ENCODE measurements at places on chromosomes 2 and 18.

DNA sequence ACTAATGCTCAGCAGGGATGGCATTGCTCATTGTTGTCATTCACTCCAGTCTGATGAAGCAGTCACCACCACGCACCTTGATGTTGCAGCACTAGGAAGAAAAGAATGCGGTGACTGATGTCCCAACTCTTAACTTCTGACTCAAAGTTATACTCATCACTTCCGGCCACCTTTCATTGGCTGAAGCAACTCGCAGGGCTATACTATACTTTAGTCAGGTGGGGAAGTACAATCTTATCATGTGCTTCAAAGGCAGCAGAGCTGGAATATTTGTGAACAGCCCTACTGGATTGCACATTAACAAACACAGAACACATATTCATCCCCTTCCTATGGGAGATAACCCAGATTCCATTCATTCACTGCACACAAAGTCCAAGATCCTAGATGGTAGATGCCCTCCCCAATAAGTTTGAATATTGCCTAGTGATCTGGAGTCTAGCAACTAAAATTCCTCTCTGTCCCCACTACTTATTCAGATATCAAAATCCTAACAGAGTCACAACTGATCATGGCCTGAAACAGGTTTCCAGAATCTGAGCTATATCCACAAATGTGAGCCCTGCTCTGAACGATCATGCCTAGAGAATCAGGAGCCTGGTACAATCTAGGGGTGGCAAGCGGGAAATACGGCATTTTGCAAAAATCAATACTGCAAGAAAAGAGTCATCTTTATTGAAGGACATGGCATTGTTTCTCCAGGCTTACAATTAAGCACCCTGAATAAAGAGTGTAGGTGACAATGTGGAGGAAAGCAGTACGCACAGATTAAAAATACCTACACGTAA is 3.4 kb upstream of the SPATS2L start:
- H3K27me3 ChIP-seq, result no peaks in the 10 kb centered on the region
- no peaks in the 10 kb centered on the region for H3K36me3 ChIP-seq
- H3K4me3 ChIP-seq, result no peak overlapping the region
- H3K4me1 ChIP-seq, result peaks cover 11% of the 10 kb centered on the region

- DNase-seq, result no peak
- no peaks in the 10 kb centered on the region for H3K27me3 ChIP-seq
- H3K27ac ChIP-seq, result no peak overlapping the region
- H3K4me3 ChIP-seq, result no peak overlapping the region
- H3K4me1 ChIP-seq, result no peaks in the 10 kb centered on the region
Measured at GRCh38 chr2:63406641-63407040, 181.6 kb downstream of the WDPCP start.

DNA sequence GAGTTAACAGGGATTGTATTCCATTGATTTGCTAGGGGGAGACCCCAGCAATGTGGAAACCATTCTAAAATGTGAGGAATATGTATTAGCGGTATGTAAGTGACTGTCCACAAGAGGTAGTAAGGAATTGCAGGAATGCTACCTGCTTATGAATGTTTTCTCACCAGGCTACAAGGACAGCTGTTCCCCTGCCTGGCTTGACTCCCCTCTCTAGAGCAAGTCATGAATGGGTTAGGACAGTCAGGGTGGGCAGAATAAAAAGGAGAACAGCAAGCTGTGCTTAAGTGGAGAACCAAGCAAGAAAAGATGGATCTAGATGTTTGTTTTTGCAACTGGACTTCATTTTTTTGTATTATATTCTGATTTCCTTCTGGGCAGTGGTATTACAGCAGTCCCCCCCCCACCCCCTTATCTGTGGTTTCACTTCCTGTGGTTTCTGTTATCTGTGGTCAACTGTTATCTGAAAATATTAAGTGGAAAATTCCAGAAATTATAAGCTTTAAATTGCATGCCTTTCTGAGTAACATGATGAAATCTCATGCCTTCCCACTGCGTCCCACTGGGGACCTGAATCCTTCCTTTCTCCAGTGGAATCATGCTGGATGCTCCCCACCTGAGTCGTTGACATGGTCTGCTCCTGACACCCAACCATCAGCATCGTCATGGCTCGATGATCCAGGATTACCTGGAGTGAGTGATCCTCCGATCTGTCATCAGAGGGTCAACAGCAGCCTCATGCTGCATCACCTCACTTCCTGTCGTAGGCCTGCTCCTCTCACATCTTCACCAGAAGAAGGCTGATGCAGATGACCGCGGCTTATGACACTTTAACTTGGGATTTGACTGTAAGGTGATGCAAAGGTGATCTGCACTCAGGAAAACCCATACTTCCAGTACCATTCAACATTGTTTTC is 52.2 kb downstream of the VAPA start:
- no peaks in the 10 kb centered on the region for H3K27me3 ChIP-seq
- no peaks in the 10 kb centered on the region for H3K36me3 ChIP-seq
- H3K4me3 ChIP-seq, result no peak overlapping the region
- no peak for DNase-seq
- H3K4me1 ChIP-seq, result peaks cover 12% of the 10 kb centered on the region

DNA sequence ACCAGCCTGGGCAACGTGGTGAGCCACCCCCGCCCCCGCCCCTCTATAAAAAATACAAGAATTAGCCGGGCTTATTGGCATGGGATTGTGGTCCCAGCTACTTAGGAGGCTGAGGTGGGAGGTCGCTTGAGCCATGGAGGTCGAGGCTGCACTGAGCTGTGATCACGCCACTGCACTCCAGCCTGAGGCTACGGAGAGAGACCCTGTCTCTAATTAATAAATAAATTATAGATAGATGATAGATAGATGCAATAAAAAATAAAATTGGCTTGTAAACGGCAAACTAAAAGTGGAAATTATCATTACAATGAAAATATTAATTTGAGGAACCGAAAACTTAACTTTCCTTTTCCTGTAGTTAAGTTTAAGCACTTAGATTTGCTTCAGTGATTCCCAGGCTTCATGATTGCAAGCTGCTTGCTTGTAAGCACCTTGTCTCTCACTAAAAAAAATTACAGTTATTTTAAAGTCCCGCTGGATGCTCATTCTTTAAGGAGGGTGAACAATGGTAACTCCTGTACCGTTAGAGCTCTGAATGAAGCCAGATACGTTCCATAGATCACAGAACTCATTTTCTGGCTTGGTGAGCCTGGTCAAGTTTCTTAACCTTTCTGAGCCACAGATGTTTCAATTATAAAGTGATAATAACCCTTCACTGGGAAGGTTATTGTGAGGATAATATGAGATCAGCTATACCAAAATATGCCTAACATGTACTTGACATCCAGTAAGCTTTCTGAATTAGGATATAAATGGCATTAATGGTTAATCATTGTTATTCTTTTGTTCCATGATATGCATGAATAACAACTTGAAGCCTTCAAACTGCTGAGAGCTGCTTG is 9.3 kb upstream of the NARS1 start:
- H3K36me3 ChIP-seq, result no peaks in the 10 kb centered on the region
- H3K27me3 ChIP-seq, result no peaks in the 10 kb centered on the region
- peak overlapping the region; percentile 48 for H3K4me3 ChIP-seq
- DNase-seq, result no peak

- no peak for DNase-seq
- H3K27me3 ChIP-seq, result no peaks in the 10 kb centered on the region
- no peak overlapping the region for H3K27ac ChIP-seq
Measured at GRCh38 chr2:31660812-31661335, 80.1 kb upstream of the SRD5A2 start.

DNA sequence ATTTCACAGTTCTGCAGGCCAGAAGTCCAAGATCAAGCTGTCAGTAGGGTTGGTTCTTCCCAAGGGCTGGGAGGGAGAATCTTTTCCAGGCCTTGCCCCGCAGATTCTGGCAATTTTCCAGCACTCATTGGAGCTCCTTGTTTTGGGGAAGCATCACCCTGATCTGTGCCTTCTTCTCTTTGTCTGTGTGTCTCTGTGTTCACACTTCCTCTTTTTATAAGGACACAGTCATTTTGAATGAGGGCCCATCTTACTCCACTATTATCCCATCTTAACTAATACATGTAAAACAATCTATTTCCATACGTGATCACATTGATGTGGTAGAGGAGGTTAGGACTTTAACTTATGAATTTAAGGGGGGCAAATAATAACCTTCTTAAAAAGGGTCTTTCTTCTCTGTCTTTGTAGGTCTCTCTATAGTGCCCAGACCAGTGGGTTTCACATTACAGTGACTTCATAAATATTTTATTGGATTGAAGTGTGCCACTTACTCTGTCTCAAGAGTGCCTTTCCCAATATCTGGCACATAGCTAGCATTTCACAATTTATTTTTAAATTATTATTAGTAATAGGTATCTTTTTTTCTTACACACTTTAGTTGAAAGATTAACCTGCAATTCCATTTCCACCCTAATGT is 68.9 kb upstream of the CBLN2 start:
- H3K27me3 ChIP-seq, result no peaks in the 10 kb centered on the region
- no peaks in the 10 kb centered on the region for H3K4me1 ChIP-seq
- DNase-seq, result no peak
- H3K27ac ChIP-seq, result no peak overlapping the region
- no peak overlapping the region for H3K4me3 ChIP-seq

GRCh38 chr2:188303363-188304031 is 11.8 kb downstream of the GULP1 start:
- no peak for DNase-seq
- no peaks in the 10 kb centered on the region for H3K4me1 ChIP-seq
- no peak overlapping the region for H3K4me3 ChIP-seq
- H3K27ac ChIP-seq, result no peak overlapping the region
- H3K36me3 ChIP-seq, result no peaks in the 10 kb centered on the region
- H3K27me3 ChIP-seq, result no peaks in the 10 kb centered on the region

DNA sequence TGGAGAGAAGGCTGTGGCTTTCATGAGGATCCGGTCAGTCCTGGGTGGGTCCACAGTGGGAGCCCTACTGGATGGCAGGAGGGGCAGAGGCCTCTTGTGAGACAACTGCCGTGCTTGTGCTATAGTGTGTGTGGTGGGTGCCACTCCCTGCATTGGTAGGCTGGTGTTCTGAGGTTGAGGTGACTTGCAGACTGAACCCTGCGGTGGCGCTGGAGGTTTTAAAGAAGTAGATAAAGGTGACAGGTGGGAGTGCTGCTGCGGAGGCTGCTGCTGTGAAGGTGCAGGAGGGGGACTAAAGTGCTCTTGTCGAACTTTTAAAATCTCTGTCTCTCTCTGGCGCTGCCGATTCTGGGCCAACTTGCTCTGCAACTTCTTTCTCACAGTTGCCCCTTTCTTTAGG is 29.7 kb downstream of the INO80D start:
- no peak for DNase-seq
- no peaks in the 10 kb centered on the region for H3K4me1 ChIP-seq
- no peak overlapping the region for H3K4me3 ChIP-seq
- H3K36me3 ChIP-seq, result peaks cover 24% of the 10 kb centered on the region

GRCh38 chr2:85583667-85584353 is 421 bp upstream of the VAMP5 start:
- peaks cover 42% of the 10 kb centered on the region for H3K36me3 ChIP-seq
- H3K27me3 ChIP-seq, result no peaks in the 10 kb centered on the region
- H3K27ac ChIP-seq, result no peak overlapping the region
- no peak for DNase-seq
- no peak overlapping the region for H3K4me3 ChIP-seq
- H3K4me1 ChIP-seq, result peaks cover 45% of the 10 kb centered on the region

DNA sequence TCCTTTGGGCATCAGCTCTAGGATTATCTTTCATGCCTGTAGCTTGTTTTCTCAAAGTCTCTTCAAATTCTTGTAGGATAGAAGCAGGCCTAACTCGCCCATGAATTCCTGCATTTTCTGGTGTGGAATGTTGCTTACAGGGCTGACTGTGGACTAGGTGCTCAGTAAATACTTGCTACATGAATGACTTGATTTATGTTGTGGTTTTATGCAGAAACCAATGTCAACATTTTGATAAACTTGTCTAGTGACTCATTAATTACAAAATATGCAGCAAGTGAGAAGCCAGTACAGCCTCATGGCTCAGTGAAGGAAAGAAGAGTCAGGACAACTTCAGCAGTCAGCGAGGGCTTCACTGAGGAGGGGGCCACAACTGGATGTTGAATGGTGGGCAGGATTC is 110.6 kb upstream of the SIX2 start:
- no peaks in the 10 kb centered on the region for H3K4me1 ChIP-seq
- no peak for DNase-seq
- no peak overlapping the region for H3K4me3 ChIP-seq
- no peak overlapping the region for H3K27ac ChIP-seq
- no peaks in the 10 kb centered on the region for H3K36me3 ChIP-seq

DNA sequence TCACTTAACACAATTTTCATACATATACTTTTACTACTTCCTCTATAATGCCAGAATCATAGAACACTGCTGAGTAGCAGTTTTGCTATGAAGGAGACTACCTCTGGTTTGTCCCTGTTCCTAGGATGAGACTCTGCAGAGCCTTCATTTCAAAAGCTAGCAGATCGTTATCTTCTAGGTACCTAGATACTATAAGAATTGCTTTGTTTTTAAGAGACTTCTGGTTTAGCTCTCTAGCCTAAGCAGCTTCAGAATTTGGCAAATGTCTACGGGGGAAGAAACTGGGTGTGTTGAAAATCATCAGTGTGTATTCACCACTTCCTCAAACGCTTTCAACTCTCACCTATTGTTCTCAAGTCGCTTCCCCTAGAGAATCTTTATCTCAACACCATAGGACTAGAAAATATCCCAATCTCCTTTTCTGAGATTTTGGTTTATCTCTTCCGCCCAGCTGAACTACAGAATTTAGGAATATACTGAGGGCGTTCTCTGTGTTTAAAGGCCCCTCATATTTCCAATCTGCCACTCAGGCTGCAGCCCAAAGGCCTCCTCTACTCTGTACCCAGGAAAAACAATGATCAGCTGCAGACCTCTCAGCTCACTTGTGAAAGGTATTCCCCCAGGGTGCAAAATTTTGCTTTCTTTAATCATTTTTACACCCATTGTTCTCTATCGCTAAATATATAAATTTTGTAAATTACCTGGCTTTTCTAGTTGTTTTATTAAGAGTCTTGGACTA is 28.7 kb downstream of the SMAD2 start:
- H3K4me1 ChIP-seq, result no peaks in the 10 kb centered on the region
- peaks cover 4% of the 10 kb centered on the region for H3K36me3 ChIP-seq
- no peak overlapping the region for H3K27ac ChIP-seq
- H3K4me3 ChIP-seq, result no peak overlapping the region
- DNase-seq, result no peak

DNA sequence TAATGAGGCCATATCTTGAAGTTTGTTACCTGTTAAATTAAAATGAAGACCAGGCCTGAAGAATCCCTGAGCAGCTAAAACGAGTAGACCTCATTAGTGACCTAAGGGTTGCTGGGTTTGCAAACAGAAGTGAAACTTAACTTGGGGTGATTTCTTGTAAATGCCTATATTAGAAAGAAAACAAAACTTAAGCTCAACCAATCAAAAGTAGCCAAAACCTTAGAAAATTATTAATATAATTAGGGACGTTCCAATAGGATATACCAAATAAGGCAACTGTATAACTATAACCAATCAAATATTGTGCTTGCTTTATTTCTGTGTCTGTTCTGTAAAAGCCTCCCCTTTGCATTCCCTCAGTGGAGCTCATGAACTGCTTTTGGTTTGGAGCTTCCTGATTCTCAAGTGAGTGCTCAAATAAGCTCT is 137.9 kb upstream of the VRK2 start:
- H3K27me3 ChIP-seq, result peaks cover 3% of the 10 kb centered on the region
- no peak for DNase-seq
- no peaks in the 10 kb centered on the region for H3K4me1 ChIP-seq
- H3K27ac ChIP-seq, result no peak overlapping the region
- H3K4me3 ChIP-seq, result no peak overlapping the region
- H3K36me3 ChIP-seq, result no peaks in the 10 kb centered on the region
